Stimulated activated CD4-positive, alpha-beta T cell treated with anti-CD3 and anti-CD28 coated beads, Interleukin-15, amount 100 ng/mL, for 1 hour (primary cell): ENCODE measurements at places on chromosomes 2 and 18.

DNA sequence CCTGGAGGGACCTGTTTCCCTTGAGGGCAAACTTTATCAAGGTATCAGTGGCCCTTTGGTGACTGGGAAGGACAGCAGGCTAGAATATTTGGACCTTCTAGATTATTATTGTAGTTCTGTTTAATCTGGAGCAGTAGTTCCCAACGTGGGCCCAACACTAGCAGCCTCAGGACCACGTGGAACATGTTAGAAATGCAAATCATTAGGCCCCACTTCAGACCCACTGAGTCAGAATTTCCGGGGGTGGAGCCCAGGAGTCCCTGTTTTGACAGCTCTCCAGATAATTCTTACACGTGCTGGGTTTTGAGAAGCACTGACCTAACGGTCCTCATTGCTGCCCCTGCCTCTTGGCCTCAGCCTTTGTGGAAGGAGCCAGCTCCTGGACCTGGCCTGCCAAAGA, 25.5 kb upstream of the DYNC2LI1 start:
- no peak for DNase-seq

GRCh38 chr2:142165790-142166189, 35.0 kb upstream of the LRP1B start:
- DNase-seq: no peak

GRCh38 chr2:45275806-45276205, 266.6 kb upstream of the SIX2 start:
- no peak for DNase-seq

DNA sequence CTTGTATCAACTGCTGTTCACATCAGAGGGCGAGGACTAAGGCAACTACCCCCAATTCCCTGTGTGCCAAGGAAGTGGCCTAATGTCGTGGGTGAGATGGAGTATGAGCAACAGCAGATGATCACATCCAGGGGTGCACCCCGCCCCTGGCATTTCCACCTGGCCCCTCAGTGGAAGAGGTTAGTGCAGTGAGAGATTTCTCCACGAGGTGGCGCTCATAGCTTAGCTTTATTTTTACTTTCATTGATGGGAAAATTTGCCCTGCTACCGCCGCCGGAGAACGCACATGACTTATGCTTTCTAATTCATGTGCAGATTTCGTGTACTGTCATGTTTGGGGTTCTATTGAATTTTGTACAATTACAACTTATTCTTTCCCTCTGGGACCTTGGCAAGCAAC, 470.6 kb upstream of the MEX3C start:
- DNase-seq: no peak

DNA sequence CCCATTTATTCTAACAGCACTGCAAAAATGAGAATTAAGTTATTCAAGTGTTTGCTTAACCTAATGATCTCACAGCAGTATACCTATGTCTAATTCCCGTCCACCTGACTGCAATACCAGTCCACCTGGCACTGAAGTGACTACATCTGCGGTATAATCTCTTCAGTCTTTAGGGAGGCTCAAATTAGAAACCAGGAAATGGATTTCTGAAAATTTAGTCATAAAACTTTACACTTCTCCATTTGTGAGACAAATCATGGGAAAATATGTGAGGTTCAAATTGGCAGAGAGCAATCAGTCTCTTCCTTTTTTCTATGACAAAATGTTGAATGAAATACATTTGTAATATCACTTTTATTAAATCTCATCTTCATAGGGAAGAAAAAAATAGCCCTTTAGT, 33.0 kb downstream of the FTCDNL1 start:
- DNase-seq: no peak

- no peak for DNase-seq
These were observed 89.0 kb downstream of the EIPR1 start for GRCh38 chr2:3288470-3289170.
